ENCODE measurements at places on chromosomes 7 and 10.

GRCh38 chr7:20450536-20450935 is 119.8 kb downstream of the ITGB8 start:
- DNase-seq: no peak

- no peak for DNase-seq
Measured at GRCh38 chr7:2266911-2267310, 24.9 kb downstream of the NUDT1 start.

DNA sequence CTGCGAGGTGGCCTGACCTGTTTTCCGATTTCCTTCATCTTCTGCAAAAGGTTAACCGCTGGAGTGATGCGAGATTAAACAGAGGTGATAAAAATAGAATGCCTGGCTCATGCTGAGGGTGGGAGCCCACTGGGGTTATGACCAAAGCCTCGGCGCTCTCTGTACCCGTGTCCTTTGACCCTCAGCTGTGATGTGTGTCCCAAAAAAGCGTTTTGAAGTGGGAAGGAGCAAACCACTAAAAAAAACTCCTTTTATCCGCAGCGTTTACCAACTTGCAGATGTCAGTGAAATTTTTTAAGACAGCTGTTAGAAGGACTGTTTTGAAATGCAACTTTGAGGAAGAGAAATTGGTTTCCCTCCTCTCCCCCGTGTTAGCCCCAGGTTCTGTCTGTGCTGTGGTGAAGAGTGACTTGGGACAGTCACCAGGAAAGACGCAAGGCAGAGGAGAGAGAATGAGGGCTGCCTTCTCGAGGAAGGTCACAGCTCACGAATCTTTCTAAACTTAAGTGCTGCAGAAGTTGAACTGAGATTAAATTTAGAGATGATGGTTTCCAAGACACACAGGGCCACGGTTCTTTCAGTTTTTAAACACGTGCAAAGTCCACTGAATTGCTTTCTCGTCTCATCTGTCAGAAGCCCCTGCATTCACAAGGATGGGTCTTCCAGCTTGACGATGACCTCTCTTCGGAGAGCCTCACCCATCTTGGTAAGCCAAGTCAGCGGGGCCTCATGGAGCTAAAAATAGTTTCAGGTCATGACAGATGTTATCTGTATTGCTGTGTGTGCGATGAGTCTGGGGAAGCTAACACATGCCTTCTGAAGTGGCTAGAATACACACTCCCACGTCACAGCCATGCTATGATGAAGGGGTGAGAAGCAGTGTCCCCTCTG is 27.6 kb downstream of the AMZ1 start:
- DNase-seq: no peak

DNA sequence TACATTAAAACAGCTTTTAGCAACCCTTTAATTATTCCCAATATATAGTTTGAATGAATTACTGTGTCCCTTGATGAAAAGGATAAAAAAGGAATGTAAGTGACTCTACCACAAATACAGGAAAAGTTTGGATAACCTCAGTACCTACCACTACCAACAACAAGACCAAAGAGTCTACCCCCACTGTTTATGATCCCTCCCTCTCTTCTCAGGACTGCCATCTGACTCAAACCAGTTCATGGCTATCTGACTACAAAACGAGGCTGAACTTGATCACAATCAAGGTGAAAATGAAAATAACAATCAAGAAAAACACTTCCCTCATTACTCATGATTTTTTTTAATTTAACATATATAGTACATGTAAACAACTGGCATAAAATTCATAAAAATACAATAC is 108.7 kb downstream of the DPY19L1 start:
- no peak for DNase-seq

- DNase-seq: no peak
Measured at GRCh38 chr10:24645784-24646183, 77.9 kb downstream of the ARHGAP21 start.

Measured in small intestine (tissue), 16 donors.